ENCODE measurements at places on chromosomes 7 and 10.

- ATAC-seq = no peak
- H3K4me1 ChIP-seq = peaks cover 14% of the 10 kb centered on the region
- H3K36me3 ChIP-seq = peaks cover 21% of the 10 kb centered on the region
- H3K4me3 ChIP-seq = peak overlapping the region; percentile 70
- peaks cover 42% of the 10 kb centered on the region for H3K27me3 ChIP-seq
Measured at GRCh38 chr10:75403144-75403938, 1.8 kb upstream of the ZNF503 start.

DNA sequence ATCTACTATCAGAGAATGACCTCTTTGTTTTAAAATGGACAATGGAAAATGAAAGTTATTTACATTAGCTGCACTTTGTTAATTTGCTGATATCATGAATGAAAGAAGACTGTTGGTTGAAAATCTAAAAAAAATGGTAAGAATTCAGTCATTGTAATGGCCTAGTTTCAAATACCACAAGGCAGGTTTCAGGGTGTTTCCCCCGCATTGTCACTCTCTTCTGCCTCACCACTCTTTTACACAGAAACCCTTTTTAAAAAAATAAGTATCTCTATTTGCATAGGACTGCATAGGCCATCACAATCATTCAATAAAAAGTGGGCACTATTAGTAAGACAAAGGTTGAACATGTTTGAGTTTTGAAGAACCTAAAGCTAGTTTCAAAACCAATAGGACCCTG is 737.1 kb downstream of the INHBA start:
- H3K36me3 ChIP-seq = no peaks in the 10 kb centered on the region
- H3K4me3 ChIP-seq = no peak overlapping the region
- no peaks in the 10 kb centered on the region for H3K27me3 ChIP-seq
- no peak for ATAC-seq
- no peaks in the 10 kb centered on the region for H3K4me1 ChIP-seq
- H3K27ac ChIP-seq = no peak overlapping the region

DNA sequence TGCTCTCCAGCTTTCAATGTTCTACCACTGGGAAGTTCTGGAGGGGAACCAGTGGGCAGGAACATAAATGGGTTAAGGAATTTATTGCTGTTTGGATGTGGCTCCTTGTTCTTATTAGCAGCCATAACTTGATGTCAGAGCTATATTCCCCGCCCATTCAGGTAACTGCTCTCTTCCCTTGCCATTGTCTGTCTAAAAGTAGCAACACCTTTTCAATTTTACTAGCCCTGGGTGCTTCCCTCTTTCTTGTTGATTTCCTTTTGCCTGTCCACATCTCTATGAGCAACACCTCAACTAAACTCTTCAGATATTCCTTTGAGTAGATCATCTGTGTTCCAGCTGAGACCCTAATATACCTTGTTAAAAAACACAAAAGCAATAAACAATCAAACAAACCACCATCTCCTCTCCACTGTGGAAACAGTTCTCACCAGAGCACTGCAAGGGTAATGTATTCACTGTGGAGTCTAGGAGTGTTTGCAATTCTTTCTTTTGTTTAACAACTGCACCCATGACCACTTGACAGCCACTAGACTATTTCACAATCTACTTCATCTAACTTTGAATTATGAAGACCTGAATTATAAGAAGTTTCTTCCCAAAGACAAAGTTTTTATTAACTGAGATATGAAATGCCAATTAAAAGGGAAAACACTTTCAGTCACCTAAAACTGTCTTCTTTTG is 436.7 kb downstream of the IPMK start:
- H3K27me3 ChIP-seq = no peaks in the 10 kb centered on the region
- no peak overlapping the region for H3K27ac ChIP-seq
- no peaks in the 10 kb centered on the region for H3K36me3 ChIP-seq

DNA sequence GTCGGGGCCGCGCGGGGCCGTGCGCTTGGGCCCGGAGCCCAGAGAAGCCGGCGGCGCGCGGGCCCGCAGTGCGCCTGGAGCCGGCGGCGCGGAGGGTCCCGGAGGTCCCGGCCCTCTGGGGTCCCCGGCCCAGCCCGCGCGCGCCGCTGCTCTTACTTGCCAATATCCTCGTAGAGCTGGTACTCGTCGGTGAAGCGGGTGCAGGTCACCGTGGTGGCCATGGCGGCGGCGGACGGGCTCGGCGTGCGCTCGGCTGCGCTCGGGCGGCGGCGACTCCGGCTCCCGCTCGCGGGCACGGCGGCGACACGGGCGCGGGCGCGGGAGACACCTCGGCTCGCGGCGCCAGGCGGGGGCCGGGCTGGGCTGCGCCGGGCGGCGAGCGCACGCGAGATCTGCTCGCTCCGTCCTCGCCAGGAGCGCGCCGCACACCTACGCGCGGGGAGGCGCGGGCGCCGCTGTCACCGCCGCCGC is at the start of gene CAMK2B:
Gene CAMK2B, minus strand, starts transcription at position 394 of the 471 bp plus-strand sequence. Its CDS starts 173 bp downstream, at position 221.
- no peak within 1 kb of the TSS for H3K27ac ChIP-seq
- peak within 1 kb of the TSS; percentile 72 for H3K4me3 ChIP-seq
- H3K36me3 ChIP-seq = peaks cover 6% of the 10 kb centered on the region
- ATAC-seq = peak; percentile 21
- H3K27me3 ChIP-seq = peaks cover 37% of the 10 kb centered on the region

GRCh38 chr7:149145031-149145845 is 2.0 kb upstream of the ZNF398 start:
- peak overlapping the region; percentile 96 for H3K27ac ChIP-seq
- peaks cover 12% of the 10 kb centered on the region for H3K4me1 ChIP-seq
- H3K4me3 ChIP-seq = peak overlapping the region; percentile 93
- peaks cover 5% of the 10 kb centered on the region for H3K36me3 ChIP-seq

GRCh38 chr7:157462840-157463239 is 126.0 kb downstream of the DNAJB6 start:
- ATAC-seq = no peak
- peak overlapping the region; percentile 62 for H3K27ac ChIP-seq
- H3K27me3 ChIP-seq = peaks cover under 1% of the 10 kb centered on the region

DNA sequence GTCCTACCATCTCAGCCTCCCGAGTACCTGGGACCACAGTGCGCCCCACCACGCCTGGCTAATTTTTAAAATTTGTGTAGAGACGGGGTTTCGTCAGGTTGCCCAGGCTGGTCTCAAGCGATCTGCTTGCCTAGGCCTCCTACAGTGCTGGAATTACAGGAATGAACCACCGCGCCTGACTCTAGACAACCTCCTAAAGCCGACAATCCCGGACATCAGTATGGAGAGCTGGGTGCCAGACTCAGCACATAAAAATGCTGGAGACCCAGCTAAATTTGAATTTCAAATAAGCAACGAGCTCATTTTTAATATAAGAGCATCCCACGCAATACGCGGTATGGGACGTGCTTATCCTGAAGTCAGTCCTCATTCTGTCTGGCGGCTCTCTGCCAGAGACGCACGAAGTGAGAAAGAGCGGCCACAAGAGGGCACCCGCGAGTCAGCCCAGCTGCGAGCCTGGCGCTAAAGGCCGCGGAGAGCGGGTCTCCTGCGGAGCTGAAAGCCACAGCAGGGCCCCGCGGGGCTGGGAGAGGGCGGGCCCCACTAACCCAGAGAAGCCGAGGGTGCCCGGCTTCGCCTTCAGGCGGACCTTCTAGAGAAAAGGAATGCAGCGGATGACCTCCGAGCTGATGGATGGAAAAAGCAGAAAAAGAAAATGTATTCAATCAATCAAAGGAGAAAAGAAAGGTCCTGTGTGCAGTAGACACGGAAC is 7.0 kb downstream of the CALY start:
- no peaks in the 10 kb centered on the region for H3K4me1 ChIP-seq
- H3K4me3 ChIP-seq = peak overlapping the region; percentile 53
- H3K36me3 ChIP-seq = no peaks in the 10 kb centered on the region
- peaks cover 8% of the 10 kb centered on the region for H3K27me3 ChIP-seq
- no peak overlapping the region for H3K27ac ChIP-seq
- peak; percentile 95 for ATAC-seq

DNA sequence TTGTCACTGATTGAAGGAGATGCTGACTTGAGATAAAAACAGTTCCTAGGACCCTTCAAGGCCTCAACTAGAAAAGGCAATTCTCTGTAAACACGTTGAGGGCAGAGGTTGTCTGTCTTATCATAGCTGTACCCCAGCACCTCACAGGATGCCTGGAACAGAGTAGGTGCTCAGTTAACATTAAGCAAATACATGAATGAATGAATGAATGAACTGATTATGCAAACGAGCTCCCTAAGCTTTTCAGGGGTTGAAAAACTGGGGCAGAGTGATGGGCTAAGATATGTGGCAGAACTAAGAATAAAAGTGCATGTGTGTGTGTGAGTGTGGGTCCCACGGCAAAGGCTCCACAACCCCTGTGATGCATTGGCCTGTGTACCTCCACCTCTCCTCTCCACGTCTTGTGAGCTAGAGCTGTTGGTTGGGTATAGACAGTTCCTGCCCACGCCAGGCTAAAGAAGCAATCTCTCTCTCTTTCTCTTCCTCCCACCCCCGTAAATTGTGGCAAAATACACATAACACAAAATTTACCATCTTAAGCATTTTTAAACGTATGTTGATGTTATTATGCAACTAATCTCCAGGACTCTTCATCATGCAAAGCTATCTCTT is 20.9 kb upstream of the SMC3 start:
- H3K36me3 ChIP-seq = no peaks in the 10 kb centered on the region
- H3K4me3 ChIP-seq = peak overlapping the region; percentile 52
- ATAC-seq = no peak
- peaks cover 8% of the 10 kb centered on the region for H3K4me1 ChIP-seq

- no peak for ATAC-seq
- H3K4me1 ChIP-seq = no peaks in the 10 kb centered on the region
Measured at GRCh38 chr10:8017277-8017676, 37.2 kb upstream of the GATA3 start.

DNA sequence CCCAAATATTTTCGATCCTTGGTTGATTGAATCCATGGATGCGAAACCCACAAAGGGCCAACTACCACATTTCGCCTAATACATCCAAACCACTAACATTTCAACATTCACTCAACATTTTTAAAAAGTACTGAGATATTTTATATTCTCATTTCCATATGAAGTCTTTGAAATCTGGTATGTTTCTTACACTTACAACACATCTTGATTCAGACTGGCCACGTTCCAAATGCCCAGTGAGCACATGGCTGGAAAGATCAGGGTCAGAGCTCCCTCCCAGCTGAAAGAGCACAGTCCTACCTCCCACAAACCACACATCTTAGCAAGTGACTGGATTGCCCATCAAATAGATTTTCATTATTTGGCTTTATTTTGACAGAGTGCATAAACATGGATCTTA is 18.9 kb downstream of the NCAPG2 start:
- H3K27ac ChIP-seq = no peak overlapping the region
- no peaks in the 10 kb centered on the region for H3K4me1 ChIP-seq
- peaks cover 83% of the 10 kb centered on the region for H3K36me3 ChIP-seq
- no peaks in the 10 kb centered on the region for H3K27me3 ChIP-seq
- no peak for ATAC-seq
- H3K4me3 ChIP-seq = no peak overlapping the region

GRCh38 chr7:24966802-24967201 is 13.2 kb downstream of the OSBPL3 start:
- H3K36me3 ChIP-seq = no peaks in the 10 kb centered on the region
- peak overlapping the region; percentile 70 for H3K4me3 ChIP-seq
- H3K4me1 ChIP-seq = peaks cover 67% of the 10 kb centered on the region
- H3K27me3 ChIP-seq = no peaks in the 10 kb centered on the region

DNA sequence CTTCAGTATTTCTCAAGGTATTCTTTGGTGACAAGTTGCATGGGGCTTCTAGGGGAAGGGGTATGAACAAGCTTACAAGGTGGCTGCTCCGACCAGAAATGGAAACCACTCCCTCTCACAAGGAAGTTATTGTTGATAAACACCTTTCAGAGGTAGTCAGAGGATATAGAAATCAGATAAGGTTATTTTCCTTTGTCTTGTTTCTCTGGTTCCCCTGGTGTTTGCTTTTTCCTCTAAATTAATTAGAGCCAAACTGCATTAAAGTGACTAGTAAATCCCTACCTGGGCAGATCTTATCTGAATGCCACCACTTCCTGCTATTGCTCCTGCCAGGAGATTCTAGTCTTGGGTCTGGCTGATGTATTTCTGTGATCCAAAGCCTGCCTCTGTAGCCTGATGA is 725.4 kb downstream of the INHBA start:
- H3K27ac ChIP-seq = no peak overlapping the region
- no peak overlapping the region for H3K4me3 ChIP-seq
- ATAC-seq = no peak
- H3K27me3 ChIP-seq = no peaks in the 10 kb centered on the region

DNA sequence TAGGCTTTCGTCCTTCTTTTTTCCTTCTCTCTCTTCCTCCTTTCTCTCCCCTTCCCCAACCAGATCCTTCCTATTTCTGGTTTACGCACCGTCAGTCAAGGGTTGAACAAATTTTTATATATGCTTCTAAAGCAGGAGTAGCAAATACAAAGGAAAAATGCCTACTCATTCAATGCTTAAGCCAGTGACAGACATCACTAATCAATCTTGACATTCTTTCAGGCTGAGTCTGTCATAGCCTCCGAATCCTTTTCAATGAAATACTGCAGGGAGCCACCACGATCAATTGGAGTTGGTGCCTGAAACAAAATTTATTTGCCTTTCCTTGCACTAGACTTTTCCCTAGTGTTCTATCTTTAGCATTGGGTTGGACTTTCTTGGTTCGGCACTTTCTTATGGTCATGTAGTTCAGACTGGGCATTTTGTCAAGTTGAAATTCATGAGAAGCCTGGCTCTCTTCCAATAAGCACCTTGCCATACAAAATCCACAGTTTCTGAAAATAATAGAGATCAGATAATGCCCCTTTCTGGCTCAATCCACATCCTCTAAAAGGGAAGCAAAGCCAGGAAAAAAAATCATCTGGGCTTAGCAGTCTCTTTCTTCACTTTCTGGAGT is 239.5 kb upstream of the PLXNA4 start:
- H3K4me1 ChIP-seq = no peaks in the 10 kb centered on the region
- ATAC-seq = no peak
- H3K36me3 ChIP-seq = no peaks in the 10 kb centered on the region
- no peak overlapping the region for H3K27ac ChIP-seq
- no peaks in the 10 kb centered on the region for H3K27me3 ChIP-seq

DNA sequence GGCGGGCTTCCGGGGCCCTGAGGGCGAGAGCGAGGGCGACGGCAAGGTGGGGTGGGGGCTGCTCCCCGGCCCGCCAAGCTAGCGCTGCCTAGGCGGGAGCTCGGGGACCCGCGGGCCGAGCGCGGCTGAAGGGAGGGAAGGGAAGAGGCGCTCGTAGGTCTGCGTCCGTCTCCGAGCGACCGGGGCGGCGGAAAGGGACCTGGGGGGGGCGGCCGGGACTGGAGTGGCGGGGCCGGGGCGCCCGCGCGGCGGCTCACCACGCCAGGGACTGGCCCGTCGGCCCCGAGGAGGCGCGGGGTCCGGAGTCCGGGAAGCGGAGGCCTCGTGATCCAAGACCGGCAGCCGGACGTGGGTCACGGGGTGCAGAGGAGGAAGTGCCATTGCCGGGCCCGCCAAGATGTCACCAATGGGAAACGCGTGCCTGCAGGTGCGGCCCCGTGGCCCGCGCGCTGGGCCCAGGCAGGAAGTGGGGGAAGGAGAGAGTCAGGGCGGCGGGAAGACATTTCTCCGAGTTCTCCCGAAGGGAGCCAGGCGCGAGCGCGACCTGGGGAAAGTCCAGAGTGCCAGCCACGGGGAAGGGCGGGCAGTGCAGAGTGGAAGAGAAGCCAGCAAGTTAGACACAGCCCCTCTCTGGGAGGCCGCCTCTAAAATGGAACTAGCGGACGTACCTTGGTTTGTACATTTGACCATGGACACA is 11.9 kb downstream of the HNRNPF start:
- peaks cover 99% of the 10 kb centered on the region for H3K36me3 ChIP-seq
- H3K27me3 ChIP-seq = no peaks in the 10 kb centered on the region
- peak; percentile 79 for ATAC-seq
- peaks cover 54% of the 10 kb centered on the region for H3K4me1 ChIP-seq
- peak overlapping the region; percentile 98 for H3K4me3 ChIP-seq
- H3K27ac ChIP-seq = peak overlapping the region; percentile 89
